H9 (cell line): ENCODE measurements at places on chromosomes 1 and 21. TPM values are rescaled to one million over a fixed set of nuclear protein-coding genes. Genes with fewer than 3 reads are reported as not detected.

Gene NFYC
- total RNA-seq = 54.1 and 54.7 TPM in 2 replicates

Gene DMBX1
- total RNA-seq = 2.3 and 2.5 TPM in 2 replicates

Gene GJA9
- not detected in 2 replicates for total RNA-seq

Gene CD101
- total RNA-seq = 1.5 and 1.8 TPM in 2 replicates

- H3K4me1 ChIP-seq = peaks cover 6% of the 10 kb centered on the region; the same call in 1 of the 2 replicates
- H3K27ac ChIP-seq = no peak overlapping the region
- no peak overlapping the region for H3K4me3 ChIP-seq
- H3K36me3 ChIP-seq = no peaks in the 10 kb centered on the region; the same call in 1 of the 2 replicates
- peak; percentile 48 for DNase-seq
These were observed 49.8 kb downstream of the ATP2B4 start for GRCh38 chr1:203676455-203676854.

GRCh38 chr1:205225901-205226765 lies 1.6 kb upstream of the TMCC2 start:
- H3K36me3 ChIP-seq = no peaks in the 10 kb centered on the region
- no peaks in the 10 kb centered on the region for H3K27me3 ChIP-seq
- DNase-seq = no peak
- H3K4me1 ChIP-seq = peaks cover 9% of the 10 kb centered on the region
- no peak overlapping the region for H3K27ac ChIP-seq
- H3K4me3 ChIP-seq = peak overlapping the region; percentile 83; the same call in 2 of the 3 replicates

DNA sequence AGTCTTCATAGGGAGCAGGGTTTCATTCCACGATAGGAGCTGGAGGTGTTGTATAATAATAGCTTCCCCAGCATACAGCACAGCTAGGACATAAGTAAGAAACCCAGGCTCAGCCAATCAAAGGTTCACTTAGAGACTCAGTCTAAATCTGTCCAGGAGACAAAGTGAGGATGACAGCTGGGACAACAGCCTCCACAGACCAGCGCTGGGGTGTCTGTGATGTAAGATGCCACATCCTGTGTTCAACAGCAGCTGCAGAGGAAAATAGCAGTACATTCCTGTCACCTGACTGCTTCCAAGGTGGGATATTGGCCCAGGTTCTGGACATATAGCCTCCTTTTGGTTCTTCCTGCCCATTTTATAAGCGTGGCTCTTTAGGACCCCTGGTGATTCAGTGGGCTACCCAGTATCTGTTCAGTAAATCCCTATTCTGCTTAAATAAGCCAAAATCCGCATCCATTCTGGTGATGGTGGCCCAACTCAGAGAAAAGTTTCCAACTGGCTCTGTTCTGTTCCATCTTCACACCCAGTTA lies 176.8 kb upstream of the SYT6 start:
- DNase-seq = no peak
- no peak overlapping the region for H3K27ac ChIP-seq
- no peak overlapping the region for H3K4me3 ChIP-seq
- H3K4me1 ChIP-seq = no peaks in the 10 kb centered on the region
- H3K27me3 ChIP-seq = no peaks in the 10 kb centered on the region

DNA sequence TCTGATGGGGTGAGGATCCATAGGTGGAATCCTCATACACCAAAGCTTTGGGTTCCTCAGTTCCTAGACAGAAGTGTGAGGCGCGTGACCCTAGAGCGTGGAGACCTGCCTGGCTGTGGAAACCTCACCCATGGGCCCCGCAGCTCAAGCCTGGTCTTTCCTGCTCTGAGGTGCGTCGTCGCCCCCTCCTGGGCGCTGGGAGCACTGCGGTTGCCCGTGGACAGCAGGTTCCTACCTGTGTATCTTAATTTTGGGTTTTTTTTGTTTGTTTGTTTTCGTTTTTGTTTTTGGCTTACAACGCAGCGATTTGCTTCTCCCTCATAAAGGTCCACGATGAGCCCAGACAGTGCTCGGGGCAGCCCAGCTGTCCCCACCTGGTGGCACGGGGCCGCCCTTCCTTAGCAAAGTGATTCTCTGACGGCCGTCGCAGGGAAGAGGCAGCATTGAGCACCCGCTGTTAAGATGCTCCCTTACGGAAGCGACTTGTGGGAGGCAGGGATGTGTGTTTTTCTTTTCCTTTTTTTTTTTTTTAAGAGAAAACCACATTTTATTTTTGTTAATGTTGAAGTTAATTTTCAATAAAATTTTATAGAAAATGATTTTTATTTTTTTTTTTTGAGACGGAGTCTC lies 36.5 kb upstream of the TRAPPC10 start:
- peak; percentile 76 for DNase-seq
- peak overlapping the region; percentile 13; the same call in 1 of the 2 replicates for H3K4me3 ChIP-seq
- no peaks in the 10 kb centered on the region for H3K4me1 ChIP-seq
- H3K36me3 ChIP-seq = no peaks in the 10 kb centered on the region
- H3K27me3 ChIP-seq = no peaks in the 10 kb centered on the region
- no peak overlapping the region for H3K27ac ChIP-seq

- H3K27ac ChIP-seq = no peak overlapping the region
- no peak for DNase-seq
- H3K4me1 ChIP-seq = no peaks in the 10 kb centered on the region
- no peak overlapping the region for H3K4me3 ChIP-seq
These were observed 111.9 kb upstream of the KAZN start for GRCh38 chr1:14486401-14487201.

DNA sequence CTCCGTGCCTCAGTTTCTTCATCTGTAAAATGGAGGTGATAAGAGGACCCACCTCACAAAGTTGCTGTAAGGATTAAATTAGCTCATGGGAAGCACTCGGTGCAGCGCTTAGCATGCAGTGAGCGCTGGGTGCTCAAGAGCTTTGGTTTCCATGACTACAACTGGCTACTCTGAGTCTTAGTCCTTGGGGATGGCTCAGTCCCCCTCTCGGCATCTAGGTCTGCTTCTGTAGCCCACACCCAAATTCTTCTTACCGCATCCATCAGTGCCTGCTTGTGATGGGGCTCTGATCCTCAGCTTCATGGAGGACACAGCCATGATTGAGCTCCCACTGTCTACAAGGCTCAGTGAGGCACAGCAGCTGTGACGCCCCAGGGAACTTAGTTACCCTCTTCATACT lies 159.0 kb downstream of the ACTL8 start:
- no peaks in the 10 kb centered on the region; the same call in 1 of the 2 replicates for H3K4me1 ChIP-seq
- peak; percentile 14 for DNase-seq
- no peak overlapping the region for H3K4me3 ChIP-seq
- no peak overlapping the region for H3K27ac ChIP-seq
- H3K36me3 ChIP-seq = no peaks in the 10 kb centered on the region
- H3K27me3 ChIP-seq = no peaks in the 10 kb centered on the region

DNA sequence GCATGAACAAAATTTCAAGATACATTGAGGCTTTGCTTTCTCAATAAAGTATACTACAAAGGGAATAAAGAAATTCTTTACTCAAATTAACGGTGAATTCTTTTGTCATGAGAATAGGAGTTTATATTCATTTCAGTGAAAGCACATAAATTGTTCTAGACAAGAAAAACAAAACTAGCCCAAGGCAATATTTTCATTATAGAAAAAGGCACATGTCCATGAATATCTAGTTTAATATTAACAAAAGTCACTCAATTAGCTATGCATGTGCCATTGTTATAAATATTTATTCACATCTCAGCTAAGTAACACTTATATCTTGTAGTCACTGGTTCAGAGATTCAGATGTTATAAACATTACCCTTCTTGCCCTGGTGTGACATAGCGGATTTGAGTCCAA lies 369.3 kb downstream of the GPATCH2 start:
- H3K4me3 ChIP-seq = no peak overlapping the region
- H3K27me3 ChIP-seq = no peaks in the 10 kb centered on the region
- no peaks in the 10 kb centered on the region for H3K36me3 ChIP-seq
- H3K4me1 ChIP-seq = no peaks in the 10 kb centered on the region
- H3K27ac ChIP-seq = no peak overlapping the region
- DNase-seq = no peak
